MM.1S (cell line): ENCODE measurements at places on chromosomes 2 and 18.

GRCh38 chr18:49931179-49931578 is 117.8 kb upstream of the ACAA2 start:
- DNase-seq, result no peak

- DNase-seq, result no peak
Measured at GRCh38 chr2:9189901-9190300, 16.7 kb upstream of the ASAP2 start.

- no peak for DNase-seq
Measured at GRCh38 chr18:45684341-45685115, 39.5 kb upstream of the SLC14A1 start.

DNA sequence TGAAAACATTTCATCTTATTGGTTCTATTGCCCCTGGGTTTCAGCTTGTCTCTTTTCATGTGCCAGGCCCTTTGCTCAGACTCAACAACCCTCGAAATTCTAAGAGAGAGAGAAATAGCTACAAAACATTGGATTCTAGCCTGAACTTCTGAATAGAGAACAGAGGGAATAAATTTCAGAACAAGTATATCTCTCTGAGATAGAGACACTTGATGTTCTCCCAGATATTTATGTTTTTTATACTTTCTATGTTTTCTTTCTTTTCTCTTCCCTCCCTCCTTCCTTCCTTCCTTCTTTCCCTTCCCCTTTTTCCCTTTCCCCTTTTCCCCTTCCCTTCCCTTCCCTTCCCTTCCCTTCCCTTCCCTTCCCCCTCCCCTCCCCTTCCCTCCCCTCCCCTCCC is 279.5 kb upstream of the SPRED2 start:
- no peak for DNase-seq

GRCh38 chr2:119289642-119290041 is 66.0 kb downstream of the STEAP3 start:
- DNase-seq, result no peak

GRCh38 chr2:190837420-190837819 is 43.2 kb upstream of the GLS start:
- DNase-seq, result no peak

DNA sequence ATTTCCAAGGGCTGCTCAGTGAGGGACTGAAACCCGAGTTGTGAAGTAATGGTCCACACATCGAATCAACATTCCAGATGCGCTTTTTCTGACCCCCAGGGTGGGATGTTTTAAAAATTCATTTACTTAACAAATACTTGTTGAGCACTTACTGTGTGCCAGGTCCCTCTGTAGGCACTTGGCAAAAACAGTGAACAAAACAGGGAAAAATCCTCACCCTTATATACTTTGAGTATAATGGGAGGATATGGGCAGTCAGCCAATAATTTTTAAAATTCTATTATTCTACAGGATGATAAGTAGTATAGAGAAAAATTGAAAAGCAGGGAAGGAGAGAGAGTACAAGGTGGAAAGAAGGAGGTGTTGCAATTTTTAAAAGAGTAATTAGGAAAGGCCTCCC is 31.3 kb upstream of the AFTPH start:
- no peak for DNase-seq

DNA sequence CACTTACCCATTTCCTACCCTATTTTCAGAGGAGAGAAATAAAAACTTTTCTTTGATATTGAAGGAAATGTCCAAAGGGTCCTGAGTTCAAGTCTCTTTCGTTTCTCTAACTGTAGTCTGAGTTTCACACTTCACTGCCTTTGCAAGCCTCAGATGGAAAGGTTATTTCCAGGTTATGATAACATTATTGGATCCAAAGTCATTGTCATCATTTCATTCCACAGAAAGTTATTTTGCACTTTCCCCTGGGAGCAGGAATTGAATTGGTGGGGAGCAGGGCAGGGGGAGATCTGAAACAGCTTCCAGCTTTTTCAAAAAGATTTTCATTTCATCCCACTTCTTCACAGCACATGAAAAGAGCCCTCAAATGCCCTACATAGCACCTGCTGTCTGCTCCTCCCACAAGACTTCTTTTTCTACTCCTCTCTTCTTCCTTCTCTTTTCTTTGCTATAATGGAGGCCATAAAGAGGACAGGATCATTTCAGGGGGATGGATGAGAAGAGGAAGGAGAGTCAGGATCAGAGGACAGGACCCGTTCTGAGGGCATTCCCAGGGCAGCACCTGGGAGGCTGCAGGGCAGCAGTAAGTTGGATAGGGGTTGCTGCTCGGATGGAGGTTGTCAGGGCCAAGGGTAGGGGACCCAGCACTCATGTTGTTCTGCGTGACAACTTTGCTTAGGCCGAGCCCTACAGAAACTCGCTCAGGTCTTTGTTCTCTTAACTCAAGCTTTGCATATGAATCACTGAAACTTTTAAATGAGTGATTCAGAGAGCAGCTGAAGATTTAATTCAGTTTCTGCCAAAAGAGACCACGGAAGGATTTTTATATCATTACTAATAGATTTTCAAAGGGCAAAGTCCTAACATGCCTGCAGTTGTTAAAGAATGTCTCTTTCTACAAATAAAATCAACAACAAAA is 11.4 kb upstream of the GALNT5 start:
- DNase-seq, result no peak

GRCh38 chr2:150088538-150088937 is 398.9 kb downstream of the RND3 start:
- no peak for DNase-seq

DNA sequence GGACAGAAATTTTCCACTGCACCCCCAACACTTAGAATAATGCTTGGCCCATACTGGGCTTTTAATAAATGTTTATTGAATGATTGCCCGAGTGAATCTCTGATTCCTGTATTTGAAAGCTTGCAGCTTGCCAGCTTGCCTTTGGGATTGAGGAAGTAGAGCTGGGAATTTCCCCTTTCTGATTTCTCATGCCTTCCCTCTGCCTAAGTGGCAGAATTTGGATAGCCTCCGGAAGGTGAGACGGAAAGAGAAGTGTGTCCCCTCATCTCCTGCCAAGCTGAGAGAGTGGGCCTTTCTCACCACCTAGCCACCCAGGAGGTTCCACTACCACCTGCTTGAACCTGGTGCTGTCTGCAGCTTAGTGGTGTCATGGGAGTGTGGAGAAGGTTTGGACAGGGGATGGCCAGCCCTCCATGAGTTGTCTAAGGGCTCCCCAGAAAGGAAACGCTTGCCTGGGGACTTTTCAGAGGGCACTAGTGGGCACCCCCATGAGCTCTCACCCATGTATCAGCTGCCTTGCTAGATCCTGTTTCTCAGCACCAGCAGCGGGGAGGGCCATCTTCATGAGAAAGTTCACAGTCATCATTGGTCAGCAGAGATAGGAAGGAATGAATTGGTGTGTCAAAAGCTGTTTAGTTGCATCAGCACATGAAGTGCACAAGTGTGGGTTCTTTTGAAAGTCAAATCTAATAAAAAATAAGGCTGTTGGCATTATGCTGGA is 8.6 kb upstream of the NCOA1 start:
- DNase-seq, result no peak

DNA sequence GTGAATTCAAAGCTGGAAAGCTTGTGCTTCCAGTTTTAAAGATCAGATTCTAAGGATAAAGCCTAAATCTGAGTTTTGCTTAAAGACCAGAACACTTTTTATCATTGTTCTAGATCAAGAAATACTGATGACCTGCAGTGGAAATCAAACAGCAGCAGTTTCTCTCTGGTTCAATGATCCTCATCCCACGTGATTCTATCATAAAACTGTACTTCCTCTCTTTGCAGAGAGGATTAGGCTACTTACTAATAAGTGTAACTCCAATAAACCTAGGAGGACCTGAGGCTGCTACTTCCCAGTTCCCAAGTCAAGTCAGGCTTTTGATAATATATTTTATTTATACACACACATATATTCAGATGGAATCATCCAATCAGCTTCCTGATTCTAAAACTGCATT is 81.9 kb downstream of the TCF4 start:
- no peak for DNase-seq

- no peak for DNase-seq
Measured at GRCh38 chr2:38565333-38565732, 37.4 kb downstream of the HNRNPLL start.

DNA sequence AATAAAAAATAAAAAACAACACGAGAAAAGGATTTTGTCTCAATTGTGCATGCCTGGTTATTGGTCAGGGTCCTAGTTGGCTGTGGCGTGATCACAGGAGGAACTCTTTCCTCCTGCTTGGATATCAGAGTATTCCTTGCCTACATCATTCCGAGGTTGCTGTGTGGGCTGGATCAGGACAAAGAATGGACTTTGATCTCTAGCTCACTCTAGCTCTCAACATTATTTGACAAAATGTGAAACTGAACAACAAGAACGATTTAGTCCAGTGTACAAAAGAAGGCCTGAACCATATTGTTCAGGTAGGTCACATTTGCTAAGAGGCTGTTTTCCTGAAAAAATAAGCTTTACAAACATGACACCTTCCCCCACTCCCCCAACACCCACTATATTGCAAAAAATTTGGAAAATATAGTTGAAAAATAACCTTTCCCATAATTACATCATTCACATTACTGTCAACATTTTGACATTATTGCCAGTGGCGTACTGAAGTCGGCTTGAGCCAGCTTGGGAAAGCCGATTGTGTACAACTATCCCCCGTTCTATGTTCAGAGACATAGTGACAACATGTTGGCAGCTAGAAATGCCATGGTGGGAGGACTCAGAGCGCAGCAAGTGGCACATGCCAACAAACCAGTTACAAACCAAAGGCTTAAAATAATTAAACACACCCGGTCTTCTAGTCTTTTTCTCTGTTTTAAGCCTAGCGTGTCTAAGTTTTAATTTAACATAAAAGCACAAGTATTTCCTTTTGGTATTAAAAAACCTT is 179.0 kb downstream of the LPIN1 start:
- DNase-seq, result no peak

GRCh38 chr2:31238906-31239592 is 5.1 kb downstream of the EHD3 start:
- DNase-seq, result no peak

DNA sequence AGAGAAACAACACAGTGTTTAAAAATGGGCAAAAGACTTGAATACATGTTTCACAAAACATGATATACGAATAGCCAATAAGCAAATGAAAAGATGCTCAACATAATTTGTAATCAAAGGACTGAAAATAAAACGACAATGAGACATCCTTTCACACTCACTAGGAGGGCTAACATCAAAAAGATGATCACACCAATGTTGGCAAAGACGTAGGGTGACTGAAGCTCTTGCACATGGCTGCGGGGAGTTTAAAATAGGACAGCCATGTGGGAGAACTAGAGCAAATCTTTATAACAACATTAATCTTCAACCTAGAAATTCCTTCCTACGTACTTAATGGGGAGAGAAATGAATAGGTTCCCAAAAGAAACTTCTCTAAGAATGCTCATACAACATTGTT is 19.2 kb upstream of the SEH1L start:
- DNase-seq, result no peak

GRCh38 chr2:98761909-98762308 is 31.0 kb upstream of the MGAT4A start:
- DNase-seq, result no peak

DNA sequence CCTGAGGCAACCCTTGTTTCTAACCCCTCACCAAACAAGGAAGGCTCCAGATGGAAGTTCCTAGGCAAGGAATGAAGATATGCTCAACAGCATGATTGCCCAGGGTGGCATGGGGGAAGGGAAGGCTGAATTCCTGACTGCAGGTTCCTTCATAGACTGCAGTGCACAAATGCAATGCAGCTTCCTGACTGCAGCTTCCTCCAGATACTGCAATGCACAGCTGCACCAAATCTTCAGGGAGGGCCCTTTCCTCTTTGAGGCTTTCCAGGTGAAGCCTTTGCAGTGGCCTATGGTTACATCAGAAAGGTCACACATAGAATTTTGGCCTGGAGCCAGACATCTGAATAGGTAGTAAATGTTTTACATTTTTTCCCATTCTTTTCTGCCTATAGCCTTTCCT is 58.8 kb upstream of the DYNAP start:
- no peak for DNase-seq
